ENCODE measurements at places on chromosomes 1 and 21. TPM values are rescaled to one million over a fixed set of nuclear protein-coding genes. Genes with fewer than 3 reads are reported as not detected.

KCNJ6 gene
- not detected for total RNA-seq

S100A9 gene
- 949 TPM for total RNA-seq

EXTL1 gene
- not detected for total RNA-seq

MAST2 gene
- total RNA-seq, result 12.6 TPM

OPTC gene
- not detected for total RNA-seq

DEDD gene
- 15.1 TPM for total RNA-seq

LCE2C gene
- total RNA-seq, result not detected

SPRR2G gene
- total RNA-seq, result not detected

OR2L5 gene
- not detected for total RNA-seq

NTNG1 gene
- total RNA-seq, result 3.6 TPM

ZNF695 gene
- total RNA-seq, result not detected

MATN1 gene
- total RNA-seq, result not detected

SLC1A7 gene
- total RNA-seq, result not detected

GNG12 gene
- 120 TPM for total RNA-seq

FTCD gene
- total RNA-seq, result not detected

SLAMF9 gene
- total RNA-seq, result 12.1 TPM

SARS1 gene
- total RNA-seq, result 439 TPM

PGBD5 gene
- total RNA-seq, result under 0.01 TPM

GPN2 gene
- total RNA-seq, result 9.2 TPM

CACHD1 gene
- total RNA-seq, result 2.2 TPM

FCGR3A gene
- total RNA-seq, result not detected

ARHGAP29 gene
- total RNA-seq, result 9.2 TPM

MX2 gene
- total RNA-seq, result 0.24 TPM

ATP6V1G3 gene
- not detected for total RNA-seq

SEC22B gene
- 19.3 TPM for total RNA-seq

RNF220 gene
- 104 TPM for total RNA-seq

OR2G6 gene
- total RNA-seq, result not detected

MYBPH gene
- not detected for total RNA-seq

TMEM54 gene
- total RNA-seq, result 147 TPM

ANXA9 gene
- not detected for total RNA-seq

SLAMF7 gene
- total RNA-seq, result 3.4 TPM
